Bladder microvascular endothelial cell (primary cell): ENCODE measurements at places on chromosomes 2 and 18. TPM values are rescaled to one million over a fixed set of nuclear protein-coding genes. Genes with fewer than 3 reads are reported as not detected.

ZC3H6 gene
- total RNA-seq: 1.8 and 2.2 TPM in 2 replicates

PDE11A gene
- total RNA-seq: under 0.01 TPM in 2 replicates

AGFG1 gene
- 18.6 and 59.1 TPM in 2 replicates for total RNA-seq

NIF3L1 gene
- 12.0 and 18.9 TPM in 2 replicates for total RNA-seq

UCN gene
- total RNA-seq: 0.44 and 0.49 TPM in 2 replicates

IL18R1 gene
- 0.65 and 0.82 TPM in 2 replicates for total RNA-seq
